NCI-H526 treated with DMSO at 0.1 percent for 48 hours (cell line): ENCODE measurements at places on chromosomes 4 and X.

GRCh38 chrX:100413229-100413628 lies 3.2 kb upstream of the PCDH19 start:
- DNase-seq = peak; percentile 30

DNA sequence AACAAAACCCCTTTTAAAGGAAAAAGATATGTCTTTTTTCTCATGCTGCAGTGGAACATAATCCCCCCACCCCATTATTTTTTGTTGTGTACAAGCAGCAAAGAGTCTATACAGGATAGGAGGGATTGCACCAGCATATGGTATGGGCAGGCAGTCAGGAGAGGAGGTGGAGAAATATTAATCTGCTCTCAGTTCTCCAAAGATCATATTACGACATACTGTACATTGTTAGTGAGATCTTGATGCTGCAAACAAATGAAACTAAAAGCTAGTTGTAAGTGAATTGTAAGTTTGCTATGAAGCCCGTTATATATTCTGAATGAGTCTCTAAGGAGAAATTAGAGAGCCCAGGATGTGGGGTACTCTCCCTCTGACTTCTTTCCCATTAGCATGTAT lies 75.3 kb downstream of the RAPGEF2 start:
- DNase-seq = no peak

DNA sequence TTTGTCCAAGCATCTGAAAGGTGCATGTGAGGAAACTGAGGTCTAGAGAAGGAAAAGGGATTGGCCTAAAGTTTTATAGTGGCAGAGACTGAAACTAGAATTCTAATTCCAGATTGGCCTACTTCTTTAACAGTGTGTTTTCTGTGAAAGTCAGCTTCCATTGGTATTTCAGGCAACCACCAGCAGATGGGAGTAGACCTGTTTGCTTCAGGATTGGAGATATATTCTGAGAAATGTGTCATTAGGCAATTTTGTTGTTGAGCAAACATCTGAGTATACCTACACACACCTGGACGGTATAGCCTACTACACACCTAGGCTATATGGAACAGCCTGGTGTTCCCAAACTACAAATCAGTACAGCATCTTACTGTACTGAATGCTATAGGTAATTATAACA lies 207.3 kb upstream of the RADX start:
- peak; percentile 3 for DNase-seq

DNA sequence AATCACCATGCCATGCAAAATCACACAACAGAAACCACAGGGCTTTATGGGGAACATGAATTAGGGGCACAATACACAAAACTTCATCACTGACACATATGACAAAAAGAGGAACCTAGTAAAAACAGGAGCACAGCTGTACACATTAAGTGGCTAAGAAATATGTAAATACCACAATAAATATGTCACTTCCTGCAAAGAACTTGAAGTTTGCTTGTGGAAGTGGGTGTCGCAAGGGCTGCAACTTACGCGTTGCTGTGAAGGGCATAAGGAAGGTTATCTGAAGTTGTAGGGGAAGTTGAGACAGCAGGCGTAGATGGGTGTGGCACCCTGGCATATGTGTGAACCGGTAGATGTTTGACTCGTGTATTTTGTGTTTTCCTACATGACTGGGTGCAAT lies 42.4 kb downstream of the CLCN4 start:
- DNase-seq = no peak

GRCh38 chr4:123930996-123931395 lies 534.4 kb downstream of the SPRY1 start:
- DNase-seq = no peak

DNA sequence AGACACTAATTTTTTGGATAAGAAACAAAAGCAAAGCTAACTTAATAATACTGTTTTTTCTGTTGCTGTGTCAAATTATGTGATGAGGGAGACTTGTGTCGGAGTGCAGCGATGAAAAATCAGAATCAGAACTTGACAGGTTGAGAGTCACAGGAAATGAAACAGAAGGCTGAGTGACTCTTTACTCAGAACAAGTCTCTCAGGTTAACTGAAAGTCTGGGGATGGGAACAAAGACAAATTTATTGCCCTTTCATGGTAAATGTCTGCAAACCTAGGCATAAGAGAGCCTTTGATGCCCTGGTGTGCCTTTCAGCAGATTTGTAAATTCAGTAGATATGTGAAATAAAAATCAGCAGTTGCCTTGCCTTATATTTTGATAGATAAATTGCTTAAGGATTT lies 96.0 kb downstream of the ADGRL3 start:
- no peak for DNase-seq

DNA sequence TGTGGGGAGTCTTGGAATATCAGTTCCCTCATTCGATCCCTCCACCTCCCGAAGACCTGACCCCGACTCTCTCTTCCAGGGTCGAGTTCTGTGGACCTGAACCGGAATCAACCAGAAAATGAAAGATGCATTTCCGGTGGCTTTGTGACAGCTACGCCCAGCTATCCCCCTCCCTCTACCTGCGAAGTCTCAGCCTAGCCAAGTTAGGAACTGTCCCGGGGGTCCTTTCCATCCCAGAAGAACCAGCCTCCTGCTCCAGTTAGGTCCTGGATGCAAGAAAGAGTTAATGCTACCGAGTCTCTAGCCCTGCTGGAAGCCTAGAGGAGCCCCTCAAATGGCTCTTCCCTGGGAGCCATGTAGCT lies 13.4 kb upstream of the ETDC start:
- no peak for DNase-seq

DNA sequence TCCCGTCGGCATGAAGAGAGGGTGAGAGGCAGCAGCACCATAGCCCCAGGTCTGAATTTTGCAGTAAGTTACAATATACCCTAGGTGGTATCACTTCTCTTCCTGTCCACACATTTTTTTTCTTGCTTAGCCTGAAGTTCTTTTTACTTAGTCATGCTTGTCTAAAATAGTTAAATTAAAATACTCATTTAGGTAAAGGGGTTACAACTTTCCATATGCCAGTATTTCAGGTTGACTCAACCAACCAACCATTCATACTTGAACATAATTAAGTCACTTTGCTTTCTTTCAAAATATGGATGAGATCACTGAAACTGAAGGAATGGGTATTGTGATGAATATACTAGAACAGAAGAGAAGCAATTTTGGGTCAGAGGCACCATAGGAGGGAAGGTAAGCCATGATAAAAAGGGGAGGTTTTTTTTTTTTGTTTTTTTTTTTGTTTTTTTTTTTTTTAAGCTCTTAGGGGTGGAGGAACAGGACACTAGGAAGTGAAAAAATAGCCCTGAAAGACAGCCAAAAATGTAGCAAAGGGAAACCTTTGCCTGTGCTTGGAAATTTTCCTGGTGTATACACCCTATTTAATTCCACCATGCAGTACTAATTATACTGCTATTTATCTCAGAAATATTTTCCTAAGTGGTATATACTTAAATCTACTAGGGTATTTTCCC lies 41.8 kb downstream of the RPS6KA3 start:
- no peak for DNase-seq

DNA sequence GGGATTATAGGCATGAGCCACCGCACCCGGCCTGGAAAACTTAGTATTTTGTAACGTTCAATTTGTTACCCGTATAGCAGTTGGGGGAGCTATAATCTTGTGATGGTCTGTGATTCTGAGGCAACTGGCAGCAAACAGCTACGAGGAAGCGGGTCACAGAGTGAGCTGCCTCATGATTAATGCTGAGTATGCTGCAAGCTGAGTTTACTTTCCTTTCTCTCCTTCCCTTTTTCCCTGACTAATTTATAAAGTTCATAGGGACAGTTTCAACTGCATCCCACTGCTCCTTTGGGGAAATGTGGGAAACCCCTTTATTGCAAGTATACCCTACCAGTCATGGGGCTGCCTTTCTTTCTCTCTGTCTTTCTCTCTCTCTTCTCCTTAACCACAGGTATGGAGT lies 17.7 kb upstream of the ELOVL6 start:
- no peak for DNase-seq

DNA sequence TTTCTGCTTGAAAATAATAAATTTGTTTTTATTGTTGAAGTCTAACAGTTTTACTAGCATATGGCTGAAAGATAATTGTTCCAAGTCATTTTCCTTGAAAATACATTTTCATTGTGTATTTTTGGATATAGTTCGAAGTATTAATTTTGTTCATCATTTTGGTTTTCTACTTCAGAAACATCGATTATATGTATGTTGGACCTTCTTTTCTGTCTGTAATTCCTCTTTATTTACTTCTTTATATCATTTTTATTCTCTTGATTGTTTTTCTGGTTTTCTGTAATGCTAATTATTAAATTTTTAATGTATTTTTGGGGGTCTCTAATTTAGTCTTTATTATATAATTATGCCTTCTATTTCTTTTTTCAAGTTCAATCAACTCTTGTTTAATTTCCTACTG lies 407.1 kb upstream of the FRG1 start:
- DNase-seq = no peak

DNA sequence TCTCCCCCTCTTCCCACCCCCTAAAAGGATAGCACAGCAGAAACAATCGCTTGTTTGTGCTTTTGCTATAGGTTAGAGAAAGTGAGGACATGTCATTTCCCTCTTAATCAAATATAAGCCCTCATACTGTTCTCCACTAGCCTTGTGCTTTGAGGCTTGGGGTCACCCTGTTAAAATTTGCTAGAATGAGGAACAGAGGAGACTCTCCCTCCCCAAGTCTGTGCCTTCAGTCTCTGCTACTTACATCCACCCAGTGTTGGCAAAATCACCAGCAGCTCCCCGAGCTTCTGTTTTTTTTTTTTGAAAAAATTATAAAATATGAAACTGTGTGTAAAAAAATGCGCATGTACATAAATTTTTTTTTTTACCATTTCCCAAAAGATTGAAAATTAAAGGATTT lies 19.3 kb downstream of the KLF3 start:
- no peak for DNase-seq

GRCh38 chrX:38124000-38124399 lies 96.7 kb downstream of the SRPX start:
- no peak for DNase-seq

GRCh38 chr4:9866931-9867330 lies 85.5 kb downstream of the DRD5 start:
- DNase-seq = no peak

GRCh38 chr4:819401-820229 lies 6.3 kb downstream of the CPLX1 start:
- DNase-seq = no peak

- DNase-seq = no peak
These were observed 14.1 kb upstream of the SYTL4 start for GRCh38 chrX:100745806-100746537.

- no peak for DNase-seq
These were observed 2.0 kb downstream of the C4orf51 start for GRCh38 chr4:145681956-145682355.

- no peak for DNase-seq
These were observed 187.7 kb upstream of the TAPT1 start for GRCh38 chr4:16413814-16414555.

- DNase-seq = no peak
These were observed 24.0 kb downstream of the PLRG1 start for GRCh38 chr4:154526151-154526550.

DNA sequence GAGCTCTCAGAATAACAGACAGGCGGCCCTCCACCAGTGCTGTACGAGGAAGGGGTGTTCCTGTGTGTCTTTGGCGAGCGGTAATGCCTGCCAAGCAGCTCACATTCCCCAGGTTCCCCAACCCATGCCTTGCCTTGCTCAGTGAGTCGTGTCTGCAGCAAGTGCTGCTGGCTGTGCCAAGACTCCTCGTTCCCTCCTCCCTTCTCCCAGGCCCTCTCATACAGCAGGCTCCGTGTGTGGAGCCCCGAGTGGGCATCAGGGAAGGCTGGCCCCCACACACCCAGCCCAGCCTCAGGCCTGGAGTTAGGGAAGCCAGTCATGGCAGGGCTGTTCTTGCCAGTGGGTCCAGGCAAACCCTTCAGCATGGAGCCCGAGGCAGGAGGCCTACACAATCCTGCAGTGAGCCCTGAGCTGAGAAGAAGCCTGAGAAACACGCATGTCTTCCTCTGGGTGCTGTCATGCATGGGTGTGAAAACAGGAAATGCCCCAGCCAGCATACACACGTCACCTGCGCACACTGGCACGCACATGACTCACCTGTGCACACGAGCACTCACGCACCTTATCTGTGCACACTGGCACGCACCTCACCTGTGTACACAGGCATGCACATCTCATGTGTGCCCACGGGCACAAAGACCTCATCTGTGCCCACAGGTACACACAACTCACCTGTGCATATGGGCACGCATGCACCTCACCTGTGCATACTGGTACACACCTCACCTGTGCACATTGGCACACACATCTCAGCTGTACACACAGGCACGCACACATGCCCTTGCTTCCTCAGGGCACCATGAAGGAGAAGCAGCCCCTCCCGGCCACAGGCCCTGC lies 238.7 kb downstream of the DHRSX start:
- no peak for DNase-seq

- peak; percentile 4 for DNase-seq
These were observed 681.4 kb downstream of the GABRG1 start for GRCh38 chr4:45442466-45442865.

DNA sequence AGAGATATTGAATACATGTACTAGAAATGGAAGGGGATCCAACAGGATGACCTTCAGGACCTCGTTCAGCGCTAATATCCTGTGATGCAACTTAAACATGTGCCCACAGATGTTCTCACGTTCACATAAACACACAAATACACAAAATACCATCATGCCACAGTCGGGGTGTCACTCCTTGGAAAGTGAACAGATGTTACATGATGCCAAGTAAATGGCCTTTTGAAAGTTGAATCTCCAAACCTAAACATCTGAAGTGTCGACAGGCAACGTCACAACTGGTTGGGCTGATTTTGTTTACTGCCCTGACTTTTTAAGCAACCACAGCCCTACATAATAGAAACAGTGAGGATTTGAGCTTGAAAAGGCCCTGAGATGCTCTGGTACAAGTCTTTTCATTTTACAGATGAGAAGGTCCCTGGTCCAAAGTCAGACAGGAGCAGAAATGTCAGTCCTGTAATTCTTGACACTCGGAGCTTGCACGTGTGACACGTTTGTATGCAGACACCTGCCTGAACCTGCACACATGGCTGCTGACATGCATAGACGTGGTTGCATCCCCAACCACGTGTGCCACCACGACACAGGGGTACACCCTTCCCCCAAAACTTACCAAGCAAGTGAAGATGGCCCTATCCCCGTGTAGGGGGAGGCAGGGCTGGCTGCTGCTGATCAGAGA lies 23.5 kb upstream of the BCORL1 start:
- no peak for DNase-seq

DNA sequence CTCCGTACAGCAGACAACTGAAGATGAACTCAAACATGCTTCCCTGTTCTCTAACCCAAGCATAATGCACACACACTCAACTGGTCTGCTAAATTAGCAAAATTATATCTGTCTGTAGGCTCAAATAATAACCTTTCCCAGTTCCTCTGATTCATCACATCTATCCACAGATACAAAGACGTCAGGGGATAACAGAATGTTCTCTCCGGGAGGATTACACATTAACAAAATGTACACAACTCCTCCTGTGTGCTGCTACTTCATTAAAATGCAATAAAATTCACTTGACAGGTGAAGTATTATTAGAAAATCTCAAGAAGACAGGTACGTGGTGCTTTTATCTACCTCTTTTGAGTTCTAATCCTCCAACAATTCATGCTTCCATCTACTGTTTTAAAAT lies 57.4 kb downstream of the FAT1 start:
- no peak for DNase-seq
